Stimulated activated CD4-positive, alpha-beta T cell treated with anti-CD3 and anti-CD28 coated beads, Interleukin-1b, Interleukin-23, amount 100 ng/mL, for 24 hours (primary cell): ENCODE measurements at places on chromosomes 4 and X.

- no peak for DNase-seq
Observed at GRCh38 chr4:178081176-178081575, 638.9 kb upstream of the AGA start.

- no peak for DNase-seq
Observed at GRCh38 chr4:183527326-183527725, 22.5 kb downstream of the ING2 start.

- no peak for DNase-seq
Observed at GRCh38 chr4:48943387-48943786, 36.8 kb upstream of the OCIAD2 start.

DNA sequence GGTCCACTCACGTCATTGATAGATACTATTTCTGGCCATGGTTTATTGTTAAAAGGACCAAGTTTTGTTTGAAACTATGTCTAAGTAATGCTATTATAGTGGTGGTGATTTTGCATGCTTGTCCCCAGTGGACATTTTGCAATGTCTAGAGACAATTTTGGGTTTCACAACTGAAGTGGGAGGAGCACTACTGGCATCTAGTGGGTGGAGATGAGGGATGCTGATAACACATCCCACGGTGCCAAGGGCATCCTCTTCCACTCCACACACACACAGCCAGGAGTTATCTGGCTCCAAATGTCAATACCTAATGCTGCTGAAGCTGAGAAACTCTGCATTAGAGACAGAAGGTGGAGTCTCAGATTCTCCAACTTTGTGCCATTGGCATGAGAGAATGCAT is 131.2 kb downstream of the FRMPD4 start:
- no peak for DNase-seq

DNA sequence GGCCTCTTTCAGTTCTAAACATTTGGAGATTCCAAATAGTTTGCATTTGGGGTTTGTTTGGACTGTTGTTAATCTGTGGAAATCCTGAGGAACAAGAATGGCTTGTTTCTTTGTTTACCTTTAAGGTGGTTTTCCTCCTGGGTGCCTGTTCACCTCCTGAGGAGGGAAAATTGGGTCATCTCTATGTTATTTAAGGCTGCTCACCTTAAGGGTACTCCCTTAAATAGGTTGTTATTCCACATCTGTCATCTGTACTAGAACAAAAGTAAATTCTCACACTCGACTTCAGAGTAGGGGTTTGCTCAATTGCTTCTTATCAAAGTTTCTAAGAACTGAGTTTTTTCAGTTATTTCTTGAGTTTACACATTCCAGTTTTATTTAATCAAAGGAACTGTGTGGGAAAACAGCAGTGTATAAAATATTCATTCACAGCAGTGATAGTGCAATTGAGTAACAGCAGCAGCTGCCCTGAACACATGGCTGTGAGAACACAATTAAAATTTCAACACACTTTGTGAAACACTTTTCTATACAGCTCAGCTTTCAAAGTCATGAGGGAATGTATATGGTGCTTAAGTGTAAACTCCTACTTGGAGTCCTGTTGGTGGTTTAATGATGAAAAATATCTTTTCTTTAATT is 238.5 kb upstream of the PGRMC2 start:
- no peak for DNase-seq

GRCh38 chr4:47852136-47852535 is 14.3 kb upstream of the CORIN start:
- no peak for DNase-seq
